ENCODE measurements at places on chromosomes 6 and 20. TPM values are rescaled to one million over a fixed set of nuclear protein-coding genes. Genes with fewer than 3 reads are reported as not detected.

PHACTR1 gene
- polyA plus RNA-seq: 5.1 TPM

DNA sequence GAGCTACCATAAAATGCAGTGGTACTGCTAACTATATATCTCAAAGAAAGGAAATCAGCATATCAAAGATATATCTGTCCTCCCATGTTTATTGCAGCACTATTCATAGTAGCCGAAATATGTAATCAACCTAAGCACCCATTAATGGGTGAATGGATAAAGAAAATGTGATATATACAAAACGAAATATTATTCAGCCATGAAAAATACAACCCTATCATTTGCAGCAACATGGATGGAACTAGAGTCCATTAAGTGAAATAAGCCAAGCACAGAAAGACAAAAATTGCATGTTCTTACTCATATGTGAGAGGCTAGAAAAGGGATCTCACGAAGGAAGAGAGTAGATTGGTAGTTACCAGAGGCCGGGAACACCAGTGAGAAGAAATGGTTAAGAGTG is 126.1 kb downstream of the PDE10A start:
- no peak for DNase-seq

GRCh38 chr6:118917546-118918328 is 17.2 kb downstream of the MCM9 start:
- DNase-seq: no peak

- peak; percentile 93 for DNase-seq
These were observed 18.0 kb upstream of the CDK5RAP1 start for GRCh38 chr20:33419140-33419974.

GRCh38 chr6:136486357-136486756 is 63.9 kb downstream of the MAP7 start:
- DNase-seq: no peak

CPXM1 gene
- 25.2 TPM for polyA plus RNA-seq

GRCh38 chr20:46400253-46400652 is 6.2 kb downstream of the ELMO2 start:
- DNase-seq: peak; percentile 61

ARMC12 gene
- polyA plus RNA-seq: 84.9 TPM

- DNase-seq: no peak
These were observed 45.4 kb upstream of the NKX2-2 start for GRCh38 chr20:21559305-21559704.

- no peak for DNase-seq
These were observed 33.5 kb downstream of the CYB5R4 start for GRCh38 chr6:83893024-83893423.

- DNase-seq: no peak
These were observed 416.6 kb downstream of the DHX35 start for GRCh38 chr20:39378776-39379175.

- DNase-seq: no peak
These were observed 409.9 kb upstream of the MARCKS start for GRCh38 chr6:113447088-113447831.

CGA gene
- polyA plus RNA-seq: not detected
